ENCODE measurements at places on chromosomes 2 and 18.

GRCh38 chr2:127067620-127068350, 39.2 kb downstream of the BIN1 start:
- peak; percentile 36 for DNase-seq

DNA sequence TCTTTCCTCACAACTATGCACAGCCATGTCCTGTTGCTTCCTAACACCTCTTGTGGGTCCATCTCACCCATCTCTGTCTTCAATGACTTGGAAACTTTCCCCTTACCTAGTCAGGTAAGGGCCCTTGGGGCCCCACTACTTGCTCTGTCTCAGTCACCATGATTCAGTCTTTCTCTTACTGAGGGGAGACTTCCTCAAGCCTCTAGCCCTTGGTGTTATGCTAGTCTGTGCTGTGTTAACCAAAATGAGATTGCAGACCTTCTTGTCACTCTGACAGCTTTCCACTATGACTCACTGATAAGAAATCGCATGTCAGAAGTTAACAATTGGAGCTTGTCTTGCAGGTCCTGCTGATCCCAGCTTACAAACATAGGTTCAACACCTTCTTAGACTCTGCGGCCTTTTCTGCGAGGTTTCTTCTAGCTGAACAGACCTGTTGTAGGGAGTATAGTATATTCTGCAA, 65.3 kb downstream of the WDR75 start:
- no peak for DNase-seq

- DNase-seq, result no peak
Measured at GRCh38 chr18:63553081-63553480, 10.9 kb downstream of the SERPINB12 start.

DNA sequence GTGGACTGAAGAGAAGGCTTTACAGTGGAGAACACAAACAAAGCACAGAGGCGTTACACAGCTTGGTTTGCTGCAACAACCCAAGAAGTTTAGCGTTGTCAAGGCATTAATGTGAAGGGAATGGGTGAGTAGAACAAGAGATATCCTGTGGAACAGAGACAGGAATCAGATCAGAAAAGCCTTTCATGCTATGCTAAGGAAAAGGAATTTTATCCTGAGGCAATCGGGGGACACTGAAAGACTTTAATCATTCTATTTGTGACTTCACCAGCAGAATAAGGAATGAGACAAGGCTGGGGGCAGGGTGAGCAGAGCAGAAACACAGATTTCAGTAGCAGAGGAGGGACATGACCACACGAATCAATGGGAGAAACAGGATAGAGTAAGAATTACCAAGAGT, 600.7 kb downstream of the IRS1 start:
- no peak for DNase-seq

DNA sequence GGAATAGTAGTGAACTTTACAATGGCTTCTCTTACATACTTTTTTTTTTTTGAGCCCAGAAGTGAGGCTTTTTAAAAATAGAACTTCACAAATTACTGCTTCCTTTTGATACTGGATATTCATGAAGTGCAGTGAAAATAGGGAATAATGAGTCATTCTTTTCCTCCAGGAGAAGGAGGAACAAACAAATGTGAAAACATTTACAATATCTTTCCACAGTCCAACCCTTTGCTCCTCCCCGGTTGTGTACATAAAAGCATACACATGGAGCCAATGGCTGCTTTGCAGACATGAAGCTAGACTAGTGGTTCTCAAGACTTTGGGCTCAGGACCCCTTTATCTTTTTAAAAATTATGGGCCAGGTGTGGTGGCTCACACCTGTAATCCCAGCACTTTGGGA, 266.9 kb downstream of the GBX2 start:
- no peak for DNase-seq

DNA sequence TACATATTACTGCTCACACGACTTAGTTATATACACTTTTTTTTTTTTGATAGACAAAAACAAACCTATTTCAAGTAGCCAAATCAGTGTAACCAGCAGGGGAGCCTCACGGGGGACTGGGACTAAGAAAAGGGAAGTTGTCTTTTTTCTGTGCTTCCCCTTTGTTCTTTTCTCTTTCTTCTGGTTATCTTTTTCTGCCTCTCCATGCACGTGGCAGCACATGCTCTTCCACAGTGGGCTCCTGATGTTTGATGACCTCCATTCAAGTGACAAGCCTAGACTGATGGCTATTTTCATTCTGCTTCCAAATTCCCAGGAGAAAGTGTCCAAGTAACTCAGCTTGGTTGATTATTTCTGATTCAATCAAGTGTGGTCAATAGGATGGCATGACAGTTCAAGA, 98.2 kb upstream of the STK39 start:
- no peak for DNase-seq

DNA sequence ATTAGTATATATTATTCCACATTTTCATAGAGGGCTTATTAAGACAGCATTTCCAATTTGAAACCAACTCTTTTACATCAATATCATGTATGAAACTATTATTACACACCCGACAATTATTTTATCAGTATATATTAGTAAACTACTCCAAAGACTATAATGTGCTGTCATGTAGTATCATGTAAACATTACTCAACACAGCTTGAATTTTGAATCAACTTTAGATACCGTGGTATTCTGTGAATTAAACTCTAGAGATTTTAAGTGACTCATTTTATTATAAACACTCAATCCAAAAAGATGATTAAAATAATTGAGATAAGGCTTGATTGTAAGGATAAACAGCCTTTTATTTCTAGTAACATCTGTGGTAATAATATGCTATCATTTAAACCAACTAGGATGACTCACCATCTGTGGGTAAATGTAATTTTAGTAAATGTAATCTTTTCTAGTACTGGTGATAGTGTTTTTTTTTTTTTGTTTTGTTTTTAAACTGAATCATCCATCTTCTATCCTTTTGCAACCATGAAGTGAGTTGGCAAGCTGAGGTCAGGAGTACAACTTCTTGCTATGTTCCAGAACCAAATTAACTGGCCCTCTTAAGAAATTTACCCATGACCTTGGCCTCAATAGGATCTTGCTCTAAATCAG, 144.3 kb upstream of the SMAD7 start:
- no peak for DNase-seq

DNA sequence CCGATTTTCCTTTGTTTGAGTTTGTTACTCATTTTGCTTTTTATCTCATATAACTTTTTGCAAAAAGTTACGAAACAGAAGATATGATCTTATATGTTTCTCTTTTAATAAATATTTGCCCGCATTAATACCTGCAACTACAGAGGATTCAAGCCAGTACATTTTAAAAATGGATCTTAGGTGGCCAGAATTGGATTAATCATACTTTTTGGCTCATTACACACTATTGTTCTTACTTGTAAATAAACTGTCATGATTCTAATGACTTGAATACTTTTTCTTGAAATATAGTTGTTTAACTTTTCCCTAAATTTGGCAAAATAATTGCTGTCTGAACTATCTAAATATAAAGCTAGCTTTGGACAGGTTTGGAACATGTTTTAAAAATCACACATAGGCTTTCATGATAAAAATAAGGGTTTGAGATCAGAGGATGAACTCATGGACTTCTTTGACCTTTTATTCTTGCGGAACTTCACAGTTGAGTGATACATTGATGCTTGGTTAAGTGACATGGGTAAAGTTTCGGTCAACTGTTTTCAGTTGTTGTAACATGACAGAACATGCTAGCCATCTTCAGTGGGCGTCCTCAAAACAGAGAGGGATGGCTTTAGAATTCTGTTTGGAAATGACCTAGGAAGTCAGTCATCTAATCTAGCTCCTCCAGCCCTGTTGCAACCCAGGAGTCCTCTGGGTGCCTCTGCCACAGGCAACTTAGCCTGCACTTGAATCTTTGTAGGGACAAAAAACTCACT, 44.5 kb downstream of the LTBP1 start:
- DNase-seq, result no peak

DNA sequence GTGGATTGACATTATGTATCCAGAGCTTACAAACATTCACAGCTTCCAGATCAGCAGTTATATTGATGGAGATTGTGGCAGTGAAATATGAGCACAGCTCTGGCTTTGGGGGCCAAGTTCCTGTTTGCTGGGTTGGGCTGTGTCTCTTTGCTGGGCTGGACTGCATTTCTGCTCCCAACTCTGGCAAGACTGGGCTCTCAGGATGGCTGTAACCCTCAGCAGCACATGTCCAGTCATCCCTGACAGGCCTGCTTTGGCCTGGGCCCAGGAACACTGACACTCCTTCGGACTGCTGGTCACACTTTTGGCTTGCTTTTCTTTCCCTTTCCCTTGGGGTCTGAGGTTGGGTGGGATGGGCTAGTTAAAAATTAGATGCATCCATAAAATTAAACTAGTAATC, 17.9 kb upstream of the VPS4B start:
- no peak for DNase-seq
